ENCODE measurements at places on chromosomes 5 and 9.

GRCh38 chr5:168182269-168182668, 109.2 kb upstream of the WWC1 start:
- no peak for DNase-seq

- DNase-seq: no peak
Measured at GRCh38 chr9:113876151-113876992, at the start of gene ZNF618. Gene ZNF618, plus strand, starts transcription at chr9:113876309. Its CDS starts 72 bp downstream, at chr9:113876381.

GRCh38 chr9:38081356-38082108, 12.5 kb upstream of the SHB start:
- DNase-seq: no peak

GRCh38 chr5:159102311-159102934, 2.7 kb upstream of the EBF1 start:
- DNase-seq: no peak

- DNase-seq: no peak
Measured at GRCh38 chr5:90590-91547, 1.1 kb upstream of the PLEKHG4B start.

- no peak for DNase-seq
Measured at GRCh38 chr5:138021771-138022170, 11.1 kb downstream of the FAM13B start.

DNA sequence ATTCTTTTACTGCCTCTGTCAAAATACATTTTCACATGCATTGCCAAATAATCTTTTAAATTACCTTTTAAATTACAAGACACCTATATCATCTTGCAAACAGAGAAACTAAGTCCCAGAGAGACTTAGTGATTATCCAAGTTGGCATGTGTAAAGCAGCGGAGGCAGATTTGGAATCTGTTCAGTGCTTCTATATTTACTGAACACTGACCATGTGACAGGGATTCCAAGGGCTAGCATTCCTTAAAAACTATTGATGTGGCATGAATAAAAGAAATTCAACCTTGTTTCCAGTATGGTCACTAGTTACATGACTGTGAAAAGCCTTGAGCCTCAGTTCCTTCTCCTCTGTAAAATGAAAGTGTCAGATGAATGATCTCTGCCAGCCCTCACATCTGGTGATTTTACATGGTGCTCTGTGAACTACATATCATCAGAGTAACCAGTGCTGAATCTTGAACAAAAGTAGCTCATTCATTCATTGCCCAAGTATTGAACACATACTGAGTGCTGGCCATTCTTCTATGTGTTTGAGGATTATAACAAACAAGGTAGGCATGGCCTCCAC, 71.9 kb upstream of the PPP1R2B start:
- no peak for DNase-seq
